RKO (cell line): ENCODE measurements at places on chromosomes 7 and 10.

DNA sequence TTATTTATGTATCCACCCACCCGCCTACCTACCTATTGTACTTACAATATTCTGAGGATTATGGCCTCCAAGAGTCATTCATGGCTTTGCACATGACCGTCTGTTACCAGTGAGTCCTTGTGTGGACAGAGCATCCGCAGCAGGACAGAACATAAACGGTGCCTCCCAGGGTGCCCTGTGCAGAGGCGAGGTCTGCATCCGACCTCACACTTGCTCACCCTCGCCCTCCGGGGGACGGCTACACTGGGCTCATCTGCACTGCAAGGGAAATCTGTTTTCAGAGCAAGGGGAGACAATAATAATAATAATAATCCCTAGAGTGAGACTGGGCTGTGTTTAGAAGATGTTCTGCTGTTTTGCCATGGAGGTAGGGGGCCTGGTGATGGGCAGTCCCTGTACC is 29.8 kb downstream of the PFKP start:
- DNase-seq, result no peak

GRCh38 chr7:144827621-144828020 is 8.2 kb downstream of the TPK1 start:
- no peak for DNase-seq

DNA sequence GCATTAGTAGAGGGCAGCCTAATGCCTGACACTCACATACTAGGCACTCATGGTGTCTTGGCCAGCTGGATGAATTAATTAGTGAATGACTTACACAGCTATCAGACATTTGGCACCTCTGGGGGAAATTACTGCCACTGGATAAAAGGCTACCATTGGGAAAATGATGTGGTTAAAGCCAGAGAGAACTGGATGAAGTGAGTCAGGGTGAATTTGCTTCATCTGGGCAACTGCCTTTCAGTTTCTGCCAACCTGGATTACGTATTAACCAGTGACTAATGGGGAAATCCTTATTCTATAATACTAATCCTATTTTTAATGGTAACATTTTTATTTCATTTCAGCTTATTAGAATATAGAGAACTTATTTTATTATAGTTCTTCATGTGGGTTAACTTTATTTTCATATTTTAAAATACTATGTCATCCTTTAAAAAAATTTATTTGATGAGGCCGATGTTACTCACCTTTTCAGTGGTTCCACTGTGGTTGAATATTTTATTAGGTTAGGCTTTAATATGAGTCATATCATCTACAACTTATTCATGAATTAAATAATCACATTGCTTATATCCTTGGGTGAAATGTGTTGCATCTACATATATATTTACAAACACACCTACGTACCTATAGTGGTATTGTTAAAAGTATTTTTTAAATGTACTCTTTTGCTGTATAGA is 85.6 kb upstream of the CAPZA2 start:
- peak; percentile 88 for DNase-seq

DNA sequence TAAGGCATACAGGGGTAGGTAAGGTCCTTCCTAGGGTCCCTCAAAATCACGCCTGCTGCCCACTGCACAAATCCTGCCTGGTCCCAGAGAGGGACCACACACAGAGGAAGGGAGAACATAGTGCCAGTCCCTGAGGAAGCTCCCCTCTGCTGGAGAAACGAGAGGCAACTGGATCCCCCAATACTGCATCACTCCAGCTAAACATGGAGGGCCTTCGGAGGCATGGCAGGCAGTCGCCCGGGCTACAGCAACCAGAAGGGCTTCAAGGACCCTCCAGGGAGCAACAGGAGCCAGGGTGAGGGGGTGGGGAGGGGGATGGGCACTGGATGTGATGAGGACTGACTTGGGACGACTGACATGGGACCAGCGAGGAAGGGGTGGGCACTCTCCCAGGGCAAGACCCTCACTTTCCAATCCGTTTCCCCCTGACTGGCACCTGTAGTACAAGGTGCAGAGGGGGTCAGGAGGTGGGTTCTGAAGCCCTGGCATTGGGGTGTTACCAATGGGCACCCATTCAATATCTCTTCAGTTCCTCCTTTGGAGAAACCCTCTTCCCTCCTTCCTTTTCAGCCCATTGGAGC is 21.7 kb downstream of the DDIT4 start:
- no peak for DNase-seq

- no peak for DNase-seq
Measured at GRCh38 chr7:12493407-12493806, 77.1 kb upstream of the SCIN start.

GRCh38 chr10:3785851-3786271 is 852 bp upstream of the KLF6 start:
- peak; percentile 52 for DNase-seq

GRCh38 chr7:93739424-93739823 is 151.1 kb downstream of the TFPI2 start:
- no peak for DNase-seq

DNA sequence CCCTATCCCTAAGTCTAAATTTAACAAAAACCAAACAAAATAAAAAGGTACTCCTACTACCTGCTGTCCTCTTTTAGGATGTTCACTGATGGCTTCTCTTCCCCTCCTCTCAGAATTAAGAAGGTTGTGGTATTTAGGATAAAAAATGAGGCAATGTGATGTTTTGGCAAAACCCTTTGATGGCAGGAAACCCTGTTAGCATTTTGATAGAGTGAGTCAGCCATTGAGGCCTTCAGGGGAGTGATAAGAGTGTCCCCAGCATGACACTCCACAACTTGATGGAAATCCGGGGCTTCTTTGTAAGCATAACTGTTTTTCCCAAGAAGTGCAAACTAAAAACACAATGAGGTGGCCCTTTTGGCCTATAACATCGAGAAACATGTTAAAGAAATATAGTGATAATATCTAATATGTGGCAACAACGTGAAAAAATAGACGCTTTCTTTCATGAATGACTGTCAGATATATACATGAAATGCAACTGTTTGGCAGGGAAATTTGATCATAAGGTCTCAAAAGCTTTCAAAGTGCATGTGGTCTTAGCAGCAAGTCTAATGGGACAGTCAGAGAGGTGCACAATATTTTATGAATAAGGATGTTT is 55.0 kb downstream of the PRTFDC1 start:
- DNase-seq, result no peak

- DNase-seq, result no peak
Measured at GRCh38 chr10:131210181-131210580, 101.3 kb downstream of the TCERG1L start.

GRCh38 chr7:45893374-45893995 is 5.2 kb downstream of the IGFBP1 start:
- no peak for DNase-seq

DNA sequence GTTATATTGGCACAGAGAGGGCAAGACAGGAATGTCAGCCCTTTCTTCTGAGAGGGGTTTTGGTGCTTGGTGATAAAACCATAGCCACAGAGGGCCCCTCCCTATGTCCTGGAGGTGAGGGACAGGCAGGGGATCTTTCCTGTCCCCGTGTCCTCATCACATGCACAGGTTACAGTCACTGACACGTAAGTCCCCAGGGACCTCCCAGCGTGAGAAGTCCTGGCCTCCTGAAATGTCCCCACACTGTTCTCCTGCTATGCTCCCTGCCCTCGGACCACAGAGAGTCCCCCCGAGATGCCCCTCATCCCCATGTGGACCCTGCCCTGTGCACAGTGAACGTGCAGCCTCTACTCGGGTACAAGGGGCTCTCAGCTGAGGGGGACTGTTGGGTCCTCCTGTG is 260.4 kb downstream of the ZMYND11 start:
- DNase-seq, result no peak

- DNase-seq, result no peak
Measured at GRCh38 chr7:15684871-15685270, 1.6 kb downstream of the MEOX2 start.

DNA sequence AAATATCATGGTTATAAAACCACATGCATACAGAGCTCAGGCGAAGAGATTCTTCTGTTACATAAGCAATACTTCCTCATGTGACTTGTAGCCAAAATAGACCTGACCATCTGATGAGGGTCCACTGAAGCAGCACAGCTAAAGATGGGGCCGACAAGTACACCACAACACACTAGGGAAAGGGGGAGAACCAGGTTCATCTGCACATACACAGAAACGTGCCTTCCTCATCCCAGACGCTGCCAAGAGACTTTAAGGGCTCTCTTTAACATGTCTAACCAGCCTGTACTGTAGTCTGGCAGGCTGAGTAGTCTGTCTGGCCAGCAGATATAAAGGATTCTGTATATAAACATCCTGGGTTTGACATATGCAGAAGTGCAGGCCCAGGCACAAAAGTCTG is 30.3 kb downstream of the ERCC6 start:
- no peak for DNase-seq

DNA sequence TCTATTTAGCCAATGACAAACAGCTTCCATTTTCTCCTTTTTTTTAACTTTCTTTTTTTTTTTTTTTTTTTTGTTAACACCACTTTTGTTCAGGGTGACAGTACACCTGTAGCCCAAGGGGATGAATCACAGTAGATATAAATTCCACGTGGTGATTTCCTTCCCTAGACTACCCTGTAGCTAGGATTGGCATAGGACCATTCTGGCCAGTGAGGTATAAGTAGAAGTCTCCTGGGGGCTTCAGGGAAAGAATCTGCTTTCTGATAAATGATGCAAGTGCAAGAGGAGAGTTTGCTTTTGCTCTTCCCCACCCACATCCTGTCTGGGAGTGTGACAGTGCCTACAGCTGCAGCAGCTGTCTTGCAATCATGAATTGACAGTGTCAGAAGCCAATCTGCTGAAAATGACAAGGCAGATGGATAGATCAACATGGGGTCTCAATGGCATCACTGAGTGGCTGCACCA is 63.2 kb upstream of the TOMM7 start:
- no peak for DNase-seq

DNA sequence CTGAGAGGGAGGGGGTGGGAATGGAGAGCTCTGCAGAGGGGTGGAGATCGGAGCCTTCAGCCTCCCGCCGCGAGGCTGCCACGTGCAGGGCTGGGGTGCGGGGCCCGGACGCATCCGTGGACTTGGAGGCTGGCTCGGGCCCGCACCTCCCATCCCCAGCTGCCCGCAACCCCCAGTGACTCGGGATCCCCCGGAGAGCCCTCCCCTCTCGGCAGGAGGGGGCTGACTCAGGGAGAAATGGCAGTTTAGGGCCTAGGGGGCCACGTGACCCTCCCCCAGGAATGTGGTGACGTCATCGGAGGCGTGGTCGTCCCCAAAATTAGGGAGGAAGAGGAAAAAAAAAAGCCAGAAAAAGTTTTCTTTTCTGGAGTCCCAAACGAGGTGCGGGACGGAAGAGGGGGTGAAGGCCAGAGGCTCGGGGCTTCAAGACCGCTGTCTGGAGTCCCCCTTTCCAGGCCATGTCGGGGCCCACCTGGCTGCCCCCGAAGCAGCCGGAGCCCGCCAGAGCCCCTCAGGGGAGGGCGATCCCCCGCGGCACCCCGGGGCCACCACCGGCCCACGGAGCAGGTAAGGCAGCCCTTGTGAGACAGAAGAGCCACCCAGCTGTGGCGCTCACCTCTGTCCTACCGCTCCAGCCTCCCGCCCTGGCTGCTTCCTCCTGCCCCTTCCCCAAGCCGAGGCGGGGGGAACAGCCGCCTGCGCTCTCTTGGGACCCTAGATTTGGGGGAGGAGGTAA is at the start of gene TRIP6:
TSS of gene TRIP6 (plus strand) at position 348 of the 736 bp plus-strand sequence. CDS start at position 459, 111 bp downstream.
- peak; percentile 96 for DNase-seq

DNA sequence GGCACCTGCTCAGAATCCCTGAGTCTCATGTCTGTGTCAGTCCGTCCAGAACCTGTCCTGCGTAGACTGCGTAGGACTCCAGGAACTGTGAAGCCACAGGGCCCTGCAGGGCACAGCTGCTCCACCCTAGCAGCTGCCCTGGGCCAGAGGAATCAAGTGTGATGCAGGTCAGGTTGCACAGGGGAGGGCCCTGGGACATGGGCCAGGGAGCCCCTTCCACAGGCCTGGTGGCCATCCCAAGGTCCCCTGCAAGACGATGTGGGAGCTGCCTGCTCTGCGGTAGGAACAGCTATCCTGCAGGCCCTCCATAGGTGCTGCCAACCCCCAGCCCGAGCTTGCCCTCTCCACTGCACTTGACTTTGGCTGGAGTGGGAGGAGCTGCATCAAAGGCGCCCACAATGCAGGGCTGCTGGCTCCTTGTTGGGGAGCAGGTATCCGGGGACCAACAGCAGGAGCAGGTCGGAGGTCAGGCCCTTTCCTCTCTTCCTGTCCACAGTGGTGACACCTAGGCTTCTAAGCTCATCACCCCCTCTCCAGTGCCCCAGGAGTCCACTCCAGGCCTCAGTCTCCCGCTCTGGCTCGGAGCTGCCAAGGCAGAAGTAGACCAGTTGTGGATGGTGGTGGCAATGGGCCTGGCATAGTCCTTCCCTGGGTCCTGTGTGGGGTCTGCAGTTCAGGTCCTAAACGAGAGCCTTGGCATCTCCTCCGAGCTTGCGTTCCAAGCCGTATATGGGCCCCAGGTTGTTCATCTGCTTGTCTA is 149.1 kb downstream of the MAPK8 start:
- no peak for DNase-seq

- DNase-seq, result no peak
Measured at GRCh38 chr7:51764976-51765375, 448.4 kb upstream of the COBL start.

GRCh38 chr10:110337906-110338305 is 33.2 kb upstream of the SMNDC1 start:
- DNase-seq, result no peak

GRCh38 chr7:95471071-95471470 is 14.7 kb upstream of the ASB4 start:
- DNase-seq, result no peak

DNA sequence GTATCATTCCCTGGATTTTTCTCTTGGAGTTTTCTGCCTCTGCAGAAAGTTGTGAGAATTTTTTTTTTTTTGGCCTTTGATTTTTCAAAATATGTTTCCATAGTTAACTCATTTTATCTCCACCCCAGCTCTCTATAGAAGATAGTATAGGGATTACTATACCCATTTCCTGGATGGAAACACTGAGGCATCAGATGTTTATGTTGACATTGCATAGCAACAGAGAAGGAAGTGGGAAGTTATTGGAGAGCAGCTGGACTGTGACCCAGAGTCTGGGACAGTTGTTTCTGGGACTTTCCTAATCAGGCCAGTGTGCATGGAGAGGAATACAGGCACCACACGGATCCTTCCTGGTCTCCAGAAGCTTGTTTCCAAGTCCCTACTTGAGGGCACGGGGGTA is 158.0 kb downstream of the CDH23 start:
- no peak for DNase-seq

DNA sequence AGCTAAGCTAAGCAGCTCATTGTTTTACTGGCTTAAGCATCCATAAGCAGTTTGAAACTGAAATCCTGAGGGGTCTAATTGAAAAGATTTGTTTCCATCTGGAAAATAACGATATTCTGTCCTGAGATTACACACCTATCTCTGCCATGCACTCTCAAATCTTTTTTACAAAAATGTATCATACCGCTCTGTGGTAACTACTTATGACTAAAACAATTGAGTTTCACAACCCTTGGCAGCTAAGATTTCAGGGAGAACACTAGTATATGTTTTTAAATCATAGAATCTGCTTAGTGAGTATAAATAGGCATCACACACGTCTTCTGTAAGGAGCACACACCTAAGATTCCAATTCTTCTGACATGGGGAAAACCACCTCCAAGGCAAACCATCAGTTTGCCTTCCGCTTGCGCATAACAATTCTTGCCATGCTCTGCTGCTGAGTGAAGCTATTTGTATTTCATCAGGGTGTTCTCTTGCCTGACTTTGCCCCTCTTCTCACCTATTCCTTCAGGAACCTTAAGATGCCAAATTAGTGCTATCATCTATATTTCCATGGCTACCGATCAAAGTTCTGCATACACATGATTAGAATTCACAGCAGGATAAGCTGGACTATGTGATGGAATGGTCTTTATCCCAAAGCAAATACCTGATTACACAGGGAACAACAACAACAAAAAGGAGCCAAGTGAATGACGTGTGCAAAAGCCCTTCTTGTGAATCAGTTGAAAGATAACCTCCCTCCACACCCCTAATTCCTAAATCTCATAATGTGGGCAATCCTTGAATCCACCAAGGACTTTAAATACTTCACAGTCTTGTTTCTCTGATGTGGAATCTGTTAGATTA is 40.9 kb downstream of the PRPF18 start:
- no peak for DNase-seq
